ENCODE measurements at places on chromosomes 11 and 22.

DNA sequence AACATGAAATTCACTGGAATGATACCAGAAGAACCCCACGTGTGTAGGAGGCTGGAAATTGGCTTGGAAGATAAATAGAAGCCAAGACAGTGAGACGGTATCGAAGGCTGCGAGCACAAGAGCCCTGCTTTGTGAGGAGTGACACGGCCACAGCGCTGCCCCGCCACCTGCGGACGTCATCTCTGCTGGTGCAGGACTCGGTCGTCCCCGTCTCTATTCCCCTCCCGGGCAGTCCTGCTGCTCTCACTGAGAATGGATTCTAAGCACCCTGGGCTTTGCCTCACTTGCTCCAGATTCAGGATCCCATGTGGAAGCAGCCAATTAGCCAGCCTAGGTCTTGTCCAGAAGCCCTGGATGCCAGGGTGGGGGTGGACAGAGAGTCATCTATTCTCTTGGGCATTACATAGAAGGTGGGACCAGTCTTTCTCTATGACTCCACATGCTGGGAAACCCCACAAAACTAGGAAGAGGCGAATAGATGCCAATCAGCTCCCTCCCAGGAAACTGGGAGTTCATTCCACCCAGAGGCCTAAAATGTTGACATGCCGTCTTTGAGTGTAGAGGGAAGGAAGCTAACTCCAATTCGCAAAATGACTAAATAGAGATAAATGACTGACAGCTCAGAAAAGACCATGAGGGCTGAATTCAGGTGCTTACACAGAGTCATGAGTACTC is 25.1 kb downstream of the APOL3 start:
- no peak for DNase-seq

DNA sequence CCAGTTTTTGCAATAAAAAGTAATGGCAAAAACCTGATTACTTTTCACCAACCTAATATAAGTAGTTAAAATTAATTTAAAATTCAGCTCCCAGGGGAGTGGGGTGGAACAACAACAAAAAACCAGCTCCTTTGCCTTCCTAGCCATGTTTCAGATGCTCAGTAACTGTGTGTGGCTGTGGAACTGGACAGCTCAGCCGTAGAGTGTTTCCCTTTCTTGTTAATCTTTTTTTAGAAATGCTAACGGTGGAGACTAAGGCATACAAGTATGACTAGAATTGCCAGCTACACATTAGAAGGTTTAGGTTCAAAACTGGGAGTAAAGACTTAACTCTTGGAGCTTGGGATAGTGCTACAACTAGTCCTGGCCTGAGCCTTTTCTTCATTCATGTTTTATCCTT is 45.0 kb downstream of the PPP6R3 start:
- DNase-seq, result no peak

DNA sequence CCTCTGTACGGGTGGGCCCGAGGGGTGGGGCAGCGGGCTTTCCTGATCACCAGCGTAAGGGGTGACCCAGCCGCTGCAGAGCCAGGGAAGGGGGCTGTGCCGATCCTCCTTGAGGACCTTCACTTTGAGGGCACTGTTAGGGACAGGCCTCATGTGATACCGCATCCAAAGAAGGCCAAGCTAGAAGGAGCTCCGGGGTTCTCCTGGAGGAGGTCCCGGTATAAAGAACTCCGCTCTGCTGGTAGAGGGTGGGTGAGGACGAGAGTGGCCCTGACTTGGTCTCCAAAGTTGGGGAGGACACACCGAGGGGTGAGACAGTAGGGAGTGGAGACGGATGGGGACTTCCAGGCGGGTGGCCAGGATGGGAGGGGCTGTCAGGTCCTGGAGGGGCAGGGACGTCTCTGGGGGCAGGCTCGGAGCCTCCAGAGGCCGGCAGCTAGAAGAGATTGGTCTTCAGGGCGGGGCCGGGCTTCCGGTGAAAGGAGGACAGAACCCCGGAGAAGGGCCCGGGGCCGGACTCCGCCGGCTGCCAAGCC is 4.6 kb downstream of the PHOX2A start:
- peak; percentile 49 for DNase-seq

DNA sequence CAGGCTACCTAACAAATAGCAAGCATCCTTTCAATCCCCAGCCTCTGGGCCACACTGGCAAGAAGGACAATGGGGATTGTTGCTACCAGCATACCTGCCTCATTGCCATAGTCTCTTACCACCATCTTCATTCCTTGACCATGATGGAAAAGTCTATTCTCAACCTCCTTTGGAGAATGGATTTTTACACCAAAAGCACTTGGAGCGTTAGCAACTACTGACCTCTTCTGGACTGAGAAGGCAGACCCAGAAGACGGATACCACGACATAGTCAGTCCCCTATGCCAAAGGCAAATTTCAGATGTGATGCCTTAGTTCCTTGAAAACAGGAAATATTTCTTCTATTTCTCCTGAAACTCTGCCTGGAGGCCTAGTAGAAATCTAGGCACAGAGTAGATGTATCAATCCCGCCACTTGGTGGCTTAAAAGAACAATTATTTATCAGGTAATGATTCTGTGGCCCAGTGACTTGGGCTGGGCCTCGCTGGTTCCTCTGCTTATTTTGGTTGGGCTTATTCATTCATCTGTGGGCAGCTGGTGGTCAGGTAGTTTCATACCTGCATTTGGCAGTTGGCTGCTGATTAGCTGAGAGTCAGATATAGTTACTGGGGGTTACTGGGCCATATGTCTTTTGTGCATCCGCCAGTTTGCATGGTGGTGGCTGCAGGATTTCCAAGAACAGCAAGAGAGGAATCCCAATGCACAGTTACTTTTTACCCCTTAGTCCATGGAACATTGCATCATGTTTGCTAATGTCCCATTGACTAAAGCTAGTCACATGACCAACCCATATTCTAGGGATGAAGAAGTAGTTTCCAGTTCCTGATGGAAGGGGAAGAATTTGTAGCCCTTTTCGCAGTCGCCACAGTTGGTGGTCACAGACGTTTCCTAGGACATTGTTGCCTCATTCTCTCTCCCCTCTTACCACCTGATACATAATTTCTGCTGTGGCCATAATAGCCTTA is 75.2 kb downstream of the DHCR7 start:
- DNase-seq, result no peak

DNA sequence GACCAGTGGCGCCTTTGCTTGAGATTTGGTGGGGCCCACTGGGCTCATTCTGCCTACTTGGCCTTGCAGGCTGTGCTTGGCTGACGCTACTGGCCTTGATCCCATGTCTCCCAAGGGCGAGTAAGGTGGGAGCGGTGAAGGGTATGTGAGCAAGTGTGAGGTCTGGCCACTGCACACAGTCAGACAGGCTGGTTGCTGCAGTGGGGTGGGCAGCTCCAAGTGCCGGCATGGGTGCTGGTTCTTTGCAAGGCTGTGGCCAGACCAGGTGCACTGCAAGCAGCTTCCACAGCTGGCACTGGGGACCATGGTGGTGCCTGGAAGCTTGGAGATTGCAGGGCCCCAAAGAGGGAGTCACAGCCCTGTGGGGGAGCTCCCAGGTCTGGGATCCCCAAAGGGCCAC is 33.4 kb upstream of the OR10G7 start:
- DNase-seq, result no peak

GRCh38 chr11:107252429-107253161 is 205.0 kb downstream of the CWF19L2 start:
- no peak for DNase-seq

- DNase-seq, result no peak
Measured at GRCh38 chr11:1055109-1055703, 18.7 kb upstream of the MUC6 start.

GRCh38 chr22:50220603-50221409 is 20.0 kb downstream of the SELENOO start:
- DNase-seq, result no peak

DNA sequence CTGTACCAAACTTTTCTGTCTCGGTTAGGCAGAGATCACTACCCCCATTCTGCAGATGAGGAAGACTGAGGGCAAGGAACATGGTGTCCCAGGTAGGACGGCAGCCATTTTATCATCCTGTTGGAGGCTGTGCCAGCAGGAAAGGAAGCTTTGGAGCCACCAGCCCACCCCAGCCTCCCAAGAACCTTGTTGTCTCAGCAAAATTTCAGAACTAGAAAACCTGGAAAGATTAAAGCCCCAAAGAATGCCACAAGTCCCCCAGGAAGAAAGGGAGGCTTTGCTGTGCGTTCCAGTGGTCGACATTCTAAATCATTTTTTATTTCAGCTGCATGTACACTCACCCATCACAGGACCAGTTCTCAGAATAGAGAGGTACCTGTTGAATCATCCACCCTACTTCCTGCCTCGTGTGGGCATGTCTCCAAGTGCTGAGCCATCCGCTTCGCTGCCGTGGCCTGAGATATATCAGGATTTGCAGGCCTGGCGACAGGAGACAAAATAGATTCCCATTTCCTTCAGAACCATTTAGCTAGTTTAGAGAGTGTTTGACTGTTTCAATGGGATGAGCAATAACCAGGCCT is 13.0 kb upstream of the EIF3D start:
- no peak for DNase-seq

DNA sequence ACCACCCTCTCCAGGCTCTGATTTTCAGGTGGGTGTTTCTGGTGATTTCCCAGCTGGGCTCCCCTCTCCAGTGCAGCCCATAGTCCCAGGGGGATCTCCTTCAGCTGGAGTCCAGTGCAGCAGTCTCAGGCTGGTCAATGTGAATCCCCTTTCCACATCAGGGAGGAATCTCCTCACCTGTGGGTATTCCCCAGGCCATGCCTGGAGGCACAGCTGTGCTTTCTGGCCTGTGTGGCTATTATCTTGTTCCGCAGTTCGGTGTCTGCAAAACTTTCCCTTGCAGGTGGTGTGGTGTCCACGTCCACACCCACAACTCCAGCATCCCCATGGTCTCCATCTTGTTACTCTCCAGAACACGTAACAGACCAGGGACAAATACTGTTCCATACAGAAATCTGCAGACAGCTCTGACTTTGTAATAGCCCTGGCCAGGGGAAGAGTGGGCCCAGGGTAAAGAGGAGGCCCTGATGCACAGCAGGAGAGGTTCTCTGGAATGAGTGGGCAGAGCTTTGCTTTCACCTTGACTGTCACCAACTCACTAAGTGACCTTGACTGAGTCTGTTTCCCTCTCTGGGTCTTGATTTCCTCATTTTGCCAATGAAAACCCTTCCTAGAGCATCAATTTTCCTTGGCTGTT is 183.2 kb downstream of the CSNK2A3 start:
- no peak for DNase-seq

DNA sequence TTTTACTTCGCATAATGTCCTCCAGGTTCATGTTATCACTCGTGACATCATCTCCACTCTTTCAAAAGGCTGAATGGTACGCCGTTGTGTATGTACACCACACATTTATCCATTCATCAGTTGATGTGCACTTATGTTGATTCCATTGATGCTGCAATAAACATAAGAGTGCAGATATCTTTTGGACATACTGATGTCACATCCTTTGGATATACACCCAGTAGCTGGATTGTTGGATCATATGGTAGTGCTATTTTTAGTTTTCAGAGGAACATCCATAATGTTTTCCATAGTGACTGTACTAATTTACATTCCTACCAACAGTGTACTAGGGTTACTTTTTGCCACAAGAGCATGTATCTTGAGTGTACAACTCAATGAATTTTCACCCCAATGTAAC is 25.0 kb upstream of the NELL1 start:
- no peak for DNase-seq

- DNase-seq, result no peak
Measured at GRCh38 chr11:118537409-118537980, 6.5 kb downstream of the TMEM25 start.

All from hematopoietic multipotent progenitor cell treated with erythropoietin and hydrocortisone succinate and interleukin-3 and kit ligand, for 6 days (in vitro differentiated cells).